WERI-Rb-1 (cell line): ENCODE measurements at places on chromosomes 3 and 15.

- DNase-seq = no peak
Observed at GRCh38 chr15:92681141-92681631, 25.6 kb upstream of the FAM174B start.

GRCh38 chr15:90103701-90104329 is 1.5 kb upstream of the IDH2 start:
- DNase-seq = no peak

DNA sequence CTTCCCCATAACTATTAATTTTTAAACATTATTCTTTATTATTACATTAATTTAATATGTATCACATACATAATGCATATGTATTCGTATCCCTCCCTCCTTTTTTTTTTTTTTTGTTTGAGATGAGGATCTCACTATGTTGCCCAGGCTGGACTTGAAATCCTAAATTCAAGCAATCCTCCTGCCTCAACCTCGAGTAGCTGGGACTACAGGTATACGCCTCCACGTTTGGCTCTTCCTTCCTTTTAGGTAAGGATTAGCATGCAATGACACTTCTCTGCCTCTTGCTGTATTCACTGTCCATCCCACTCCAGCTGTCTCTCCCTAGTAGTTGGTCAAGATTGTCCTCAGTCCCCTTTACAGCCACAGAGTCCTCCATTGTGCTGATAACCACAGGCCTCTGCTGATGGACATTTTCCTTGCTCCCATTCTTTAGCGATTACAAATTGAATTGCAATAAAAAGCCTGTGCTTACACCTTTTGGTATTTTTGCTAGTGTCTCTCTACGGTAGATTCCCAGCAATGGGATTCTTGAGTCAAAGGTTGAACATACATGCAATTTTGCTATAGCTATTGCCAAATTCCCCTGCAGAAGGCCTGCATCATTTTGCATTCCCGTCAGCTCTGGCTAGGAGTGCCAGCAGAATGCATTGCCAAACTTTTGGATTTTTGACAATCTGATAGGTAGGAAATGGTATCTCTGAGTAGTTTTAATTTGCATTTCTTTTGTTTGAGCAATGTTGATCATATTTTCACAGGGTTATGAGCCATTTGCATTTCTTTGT is 156.6 kb downstream of the SMAD6 start:
- no peak for DNase-seq

DNA sequence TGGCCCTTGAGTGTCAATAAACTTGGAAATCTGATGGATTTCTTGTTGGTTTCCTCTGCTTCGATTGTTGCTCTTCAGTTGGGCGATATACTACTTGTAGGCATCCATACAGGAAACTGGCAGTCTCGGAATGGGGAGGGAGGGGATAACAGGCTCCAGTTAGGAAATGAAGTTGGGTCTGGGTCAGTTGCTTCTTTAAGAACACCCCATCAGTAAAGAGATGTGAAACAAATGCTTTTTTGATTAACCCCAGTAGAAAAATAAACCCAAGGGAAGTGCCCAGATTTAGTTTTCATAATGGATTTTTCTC is 681 bp downstream of the CHMP2B start:
- no peak for DNase-seq

- DNase-seq = no peak
Observed at GRCh38 chr3:186782542-186783057, 777 bp upstream of the EIF4A2 start.

DNA sequence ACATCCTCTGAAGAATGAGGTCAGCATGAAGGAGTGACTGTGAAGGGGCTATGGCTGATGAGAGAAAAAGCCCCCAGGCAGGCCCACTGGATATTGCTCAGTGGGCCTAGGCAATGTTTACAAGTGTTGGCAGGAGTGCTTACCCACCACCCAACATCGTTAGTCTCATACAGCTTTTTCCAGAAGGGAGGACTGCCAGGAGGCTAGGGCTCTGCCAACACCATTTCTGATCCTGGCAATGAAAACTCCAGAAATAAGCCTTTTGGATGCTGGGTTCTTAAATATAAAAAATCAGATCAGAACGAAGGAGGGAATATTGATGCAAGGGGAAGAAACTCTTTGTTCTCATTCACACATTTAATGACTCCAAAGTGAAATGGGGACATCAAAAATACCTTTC is 189.1 kb downstream of the DCLK3 start:
- DNase-seq = no peak

DNA sequence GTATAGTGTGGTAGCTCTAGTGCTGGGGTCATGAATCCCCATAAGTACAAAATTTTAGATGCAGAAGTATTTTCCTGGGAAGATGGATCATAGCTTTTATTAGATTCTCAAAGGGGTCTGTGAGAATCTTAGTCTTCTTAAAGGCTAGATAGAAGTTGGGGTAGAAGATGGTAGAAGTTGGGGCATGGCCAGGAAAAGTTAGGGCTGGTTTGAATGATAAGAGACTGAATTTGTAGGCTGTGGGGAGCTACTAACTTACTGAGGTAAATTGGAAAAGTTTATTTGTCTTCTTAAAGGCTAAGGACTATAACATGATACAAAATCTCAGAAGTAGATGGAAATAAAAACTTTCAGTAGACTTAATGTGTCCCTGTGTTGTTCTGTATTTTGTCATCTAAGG is 1.6 kb upstream of the UBE2Q2 start:
- DNase-seq = no peak

- DNase-seq = peak; percentile 1
Observed at GRCh38 chr3:126540342-126540849, 16.4 kb downstream of the CHST13 start.

- no peak for DNase-seq
Observed at GRCh38 chr15:64502551-64502950, 42.2 kb downstream of the ZNF609 start.

GRCh38 chr3:111548092-111548491 is 6.1 kb downstream of the CD96 start:
- DNase-seq = no peak

DNA sequence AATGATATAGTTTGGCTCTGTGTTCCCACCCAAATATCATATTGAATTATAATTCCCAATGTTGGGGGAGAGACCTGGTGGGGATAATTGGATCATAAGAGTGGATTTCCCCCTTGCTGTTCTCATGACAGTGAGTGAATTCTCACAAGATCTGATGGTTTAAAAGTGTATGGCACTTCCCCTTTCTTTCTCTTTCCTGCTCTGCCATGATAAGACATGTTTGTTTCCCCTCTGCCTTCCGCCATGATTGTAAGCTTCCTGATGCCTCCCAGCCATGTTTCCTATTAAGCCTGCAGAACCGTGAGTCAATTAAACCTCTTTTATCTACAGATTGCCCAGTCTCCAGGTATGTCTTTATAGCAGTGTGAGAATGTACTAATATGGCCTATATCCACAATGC is 126.7 kb upstream of the GMNC start:
- no peak for DNase-seq

- DNase-seq = no peak
Observed at GRCh38 chr3:195011231-195011834, 259.6 kb downstream of the XXYLT1 start.
